ENCODE measurements at places on chromosomes 7 and 10. TPM values are rescaled to one million over a fixed set of nuclear protein-coding genes. Genes with fewer than 3 reads are reported as not detected.
A peak's percentile ranks its signal among the peaks of the same experiment; 100 is the strongest.

- peaks cover 4% of the 10 kb centered on the region for H3K4me1 ChIP-seq
- DNase-seq: peak; percentile 80
- H3K4me3 ChIP-seq: no peak overlapping the region
- H3K27ac ChIP-seq: no peak overlapping the region
- no peaks in the 10 kb centered on the region for H3K27me3 ChIP-seq
Observed at GRCh38 chr10:67818323-67818722, 19.7 kb downstream of the DNAJC12 start.

- no peaks in the 10 kb centered on the region for H3K36me3 ChIP-seq
- peaks cover 9% of the 10 kb centered on the region for H3K4me1 ChIP-seq
- H3K27ac ChIP-seq: no peak overlapping the region
- no peak for DNase-seq
- H3K27me3 ChIP-seq: peaks cover 20% of the 10 kb centered on the region
Observed at GRCh38 chr10:43282881-43283280, 16.0 kb upstream of the RASGEF1A start.

DNA sequence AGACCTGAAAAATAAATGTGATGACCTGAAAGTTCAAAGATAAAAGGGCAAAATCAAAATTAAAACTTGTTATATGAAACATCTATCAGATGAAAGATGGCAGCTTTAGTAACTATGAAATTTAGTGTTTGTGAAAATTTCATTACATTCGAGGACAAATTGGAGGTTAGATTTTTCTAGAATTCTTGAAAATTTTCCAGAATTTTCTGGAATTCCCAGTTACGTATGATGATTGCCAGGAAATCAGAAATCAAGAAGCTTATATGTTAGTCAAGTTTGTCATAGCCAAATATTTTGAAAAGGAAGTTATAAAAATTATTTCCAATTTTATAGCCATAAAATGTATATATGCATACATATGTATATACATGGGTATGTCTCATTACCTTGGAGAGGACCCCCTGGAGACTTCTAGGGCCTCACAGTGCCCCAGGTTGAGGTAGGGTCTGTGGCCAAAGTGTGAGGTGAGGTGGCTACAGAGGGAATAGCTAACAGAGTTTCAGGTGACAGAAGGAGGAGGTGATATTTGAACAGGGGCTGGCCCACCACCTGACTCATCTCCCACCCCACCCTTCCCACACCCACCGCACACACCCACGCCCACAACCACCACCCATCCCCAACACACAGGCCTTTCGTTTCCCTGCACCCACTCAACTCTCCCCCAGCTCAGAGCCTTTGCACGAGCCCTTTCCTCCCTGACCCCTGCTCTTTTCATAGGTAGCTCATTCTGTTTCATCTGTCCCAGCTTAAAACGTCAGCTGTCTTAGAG is 21.5 kb downstream of the C10orf105 start:
- H3K36me3 ChIP-seq: no peaks in the 10 kb centered on the region
- DNase-seq: no peak
- H3K27ac ChIP-seq: no peak overlapping the region
- no peak overlapping the region for H3K4me3 ChIP-seq
- H3K4me1 ChIP-seq: peaks cover 23% of the 10 kb centered on the region

Gene CCDC3
- 2.1 TPM for polyA plus RNA-seq

Gene SORCS3
- polyA plus RNA-seq: 0.06 TPM

Gene ANKRD1
- 0.73 TPM for polyA plus RNA-seq

Gene TET1
- polyA plus RNA-seq: 0.19 TPM

Gene WDR86
- polyA plus RNA-seq: 4.1 TPM

DNA sequence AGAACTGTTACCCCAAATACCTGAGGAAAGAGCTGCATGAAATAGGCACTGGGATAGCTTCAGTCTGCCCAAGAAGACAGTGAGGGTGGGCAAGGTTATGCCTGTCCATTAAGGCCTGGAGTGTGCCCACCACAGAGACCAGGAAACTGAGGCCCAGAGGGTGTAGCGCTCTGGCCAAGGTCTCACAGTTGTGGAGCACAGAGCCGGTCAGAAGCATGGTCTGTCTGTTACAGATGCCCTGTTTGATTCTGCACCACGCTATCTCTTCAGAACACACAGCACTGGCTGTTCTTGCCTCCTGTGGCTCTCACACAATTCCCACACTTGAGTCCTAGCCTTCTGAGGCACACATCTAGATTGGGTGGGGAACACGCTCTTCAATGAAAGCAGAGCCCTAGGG is 261.4 kb downstream of the GRID1 start:
- H3K36me3 ChIP-seq: no peaks in the 10 kb centered on the region
- H3K27me3 ChIP-seq: no peaks in the 10 kb centered on the region
- H3K27ac ChIP-seq: no peak overlapping the region
- no peak overlapping the region for H3K4me3 ChIP-seq
- no peak for DNase-seq

DNA sequence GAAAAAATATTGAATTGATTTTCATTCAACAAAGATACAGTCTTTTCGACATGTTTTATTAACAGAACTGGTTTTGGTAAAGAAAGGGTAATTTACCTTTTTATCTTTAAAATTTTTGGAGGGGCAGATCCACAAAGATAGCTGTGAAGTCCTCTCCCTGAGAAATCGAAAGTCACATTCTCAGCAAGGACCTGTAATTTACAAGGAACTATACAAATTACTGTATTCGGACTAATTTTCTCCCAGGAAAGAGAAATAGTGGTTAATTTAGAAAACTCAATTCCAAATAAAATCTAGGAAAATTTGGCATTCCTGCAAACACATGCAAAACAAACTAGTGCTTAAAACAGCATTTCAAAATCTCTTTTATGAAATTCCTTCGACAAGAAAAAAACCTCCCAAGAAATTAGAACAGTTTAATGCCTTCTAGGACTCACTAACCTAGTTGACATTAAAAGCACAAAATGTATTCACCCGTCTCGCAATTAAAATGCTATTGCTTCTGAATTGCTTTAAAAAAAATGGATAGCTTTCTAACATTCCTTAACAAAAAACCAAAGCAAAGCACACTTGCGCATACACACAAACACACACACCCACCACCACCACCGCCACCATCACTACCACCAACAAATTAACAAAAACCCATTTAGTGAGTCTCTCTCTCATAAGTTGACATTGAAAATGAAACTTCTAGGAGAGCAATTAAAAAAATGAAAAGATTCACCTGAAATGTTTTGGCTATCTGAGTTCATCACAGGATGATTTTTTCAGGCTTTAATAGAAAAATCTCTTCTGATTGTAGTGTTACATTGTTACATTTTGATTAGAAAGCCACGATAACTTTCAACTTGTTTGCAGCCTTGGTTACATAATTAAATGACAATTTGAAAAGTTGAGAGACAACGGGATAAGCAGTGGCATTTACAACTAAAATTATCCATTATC is 4.0 kb upstream of the NKX2-3 start:
- no peak overlapping the region for H3K4me3 ChIP-seq
- H3K4me1 ChIP-seq: peaks cover 6% of the 10 kb centered on the region
- H3K36me3 ChIP-seq: no peaks in the 10 kb centered on the region
- no peak for DNase-seq
- peaks cover 63% of the 10 kb centered on the region for H3K27me3 ChIP-seq

GRCh38 chr7:18294411-18294810 is 201.1 kb upstream of the HDAC9 start:
- no peak overlapping the region for H3K27ac ChIP-seq
- DNase-seq: no peak
- no peaks in the 10 kb centered on the region for H3K36me3 ChIP-seq
- H3K4me3 ChIP-seq: no peak overlapping the region
- H3K27me3 ChIP-seq: no peaks in the 10 kb centered on the region

GRCh38 chr10:47023237-47024045 is 112.2 kb downstream of the PTPN20 start:
- H3K27me3 ChIP-seq: no peaks in the 10 kb centered on the region
- no peaks in the 10 kb centered on the region for H3K4me1 ChIP-seq
- peak; percentile 19 for DNase-seq
- no peaks in the 10 kb centered on the region for H3K36me3 ChIP-seq
- H3K27ac ChIP-seq: no peak overlapping the region

Gene ZNF518A
- polyA plus RNA-seq: 2.8 TPM

Gene KIAA1549
- polyA plus RNA-seq: 0.15 TPM

GRCh38 chr7:130486114-130486953 is 5.6 kb upstream of the MEST start:
- no peaks in the 10 kb centered on the region for H3K36me3 ChIP-seq
- H3K27me3 ChIP-seq: peaks cover 45% of the 10 kb centered on the region
- peak; percentile 92 for DNase-seq
- peaks cover 20% of the 10 kb centered on the region for H3K4me1 ChIP-seq
- peak overlapping the region; percentile 55 for H3K4me3 ChIP-seq

DNA sequence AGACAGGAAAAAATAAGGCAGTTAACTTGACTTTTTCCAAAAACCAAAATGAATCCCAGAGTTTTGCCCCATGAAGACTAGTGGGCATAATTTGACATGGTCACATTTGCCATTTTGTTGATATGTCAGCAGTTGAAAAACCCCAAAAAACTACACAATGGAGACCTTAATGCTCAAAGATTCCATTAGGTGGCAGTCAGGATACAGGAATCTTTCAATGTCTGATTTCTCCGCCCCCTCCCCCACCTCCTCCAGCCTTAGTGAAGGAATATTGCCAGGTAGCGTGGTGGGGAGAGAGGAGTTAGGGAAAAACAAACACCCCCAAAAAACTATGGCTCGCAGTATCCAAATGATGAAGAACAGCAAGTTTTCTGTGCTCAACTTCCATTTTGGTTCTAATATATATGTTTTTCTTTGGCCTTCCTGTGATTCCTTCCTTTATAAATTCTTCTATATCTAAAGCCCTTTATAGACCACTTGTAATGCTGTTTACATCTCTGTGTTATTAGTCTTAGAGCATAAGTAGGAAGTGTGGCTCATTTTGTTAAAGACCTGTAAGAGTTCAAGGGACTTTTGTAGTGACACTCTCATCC is 6.7 kb upstream of the SMNDC1 start:
- H3K27ac ChIP-seq: no peak overlapping the region
- no peak overlapping the region for H3K4me3 ChIP-seq
- peaks cover 12% of the 10 kb centered on the region for H3K4me1 ChIP-seq
- no peaks in the 10 kb centered on the region for H3K27me3 ChIP-seq

DNA sequence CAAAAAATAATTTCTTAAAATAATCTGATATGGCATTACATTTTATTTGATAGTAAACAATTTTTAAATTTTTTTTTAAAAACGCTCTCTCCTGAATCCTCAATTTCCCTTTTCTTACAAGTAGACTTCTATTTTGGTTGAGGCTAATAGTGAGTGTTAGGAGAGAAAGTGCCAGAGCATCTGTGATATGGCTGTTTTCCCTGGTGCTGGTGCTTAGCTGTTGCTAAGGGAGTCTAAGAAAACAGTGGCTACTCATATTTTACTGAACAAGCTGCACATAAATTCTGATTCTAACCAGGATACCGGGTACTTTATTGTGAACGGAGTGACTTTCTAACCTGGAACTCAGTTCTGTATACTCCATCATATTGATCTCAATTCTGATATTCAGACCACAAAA is 311.1 kb upstream of the KIAA1217 start:
- no peak overlapping the region for H3K27ac ChIP-seq
- no peaks in the 10 kb centered on the region for H3K36me3 ChIP-seq
- no peaks in the 10 kb centered on the region for H3K4me1 ChIP-seq
- H3K4me3 ChIP-seq: no peak overlapping the region

- H3K4me1 ChIP-seq: no peaks in the 10 kb centered on the region
- no peaks in the 10 kb centered on the region for H3K27me3 ChIP-seq
- no peak overlapping the region for H3K27ac ChIP-seq
- H3K36me3 ChIP-seq: no peaks in the 10 kb centered on the region
- no peak overlapping the region for H3K4me3 ChIP-seq
- no peak for DNase-seq
Observed at GRCh38 chr7:142753366-142753765, 4.1 kb downstream of the PRSS1 start.

DNA sequence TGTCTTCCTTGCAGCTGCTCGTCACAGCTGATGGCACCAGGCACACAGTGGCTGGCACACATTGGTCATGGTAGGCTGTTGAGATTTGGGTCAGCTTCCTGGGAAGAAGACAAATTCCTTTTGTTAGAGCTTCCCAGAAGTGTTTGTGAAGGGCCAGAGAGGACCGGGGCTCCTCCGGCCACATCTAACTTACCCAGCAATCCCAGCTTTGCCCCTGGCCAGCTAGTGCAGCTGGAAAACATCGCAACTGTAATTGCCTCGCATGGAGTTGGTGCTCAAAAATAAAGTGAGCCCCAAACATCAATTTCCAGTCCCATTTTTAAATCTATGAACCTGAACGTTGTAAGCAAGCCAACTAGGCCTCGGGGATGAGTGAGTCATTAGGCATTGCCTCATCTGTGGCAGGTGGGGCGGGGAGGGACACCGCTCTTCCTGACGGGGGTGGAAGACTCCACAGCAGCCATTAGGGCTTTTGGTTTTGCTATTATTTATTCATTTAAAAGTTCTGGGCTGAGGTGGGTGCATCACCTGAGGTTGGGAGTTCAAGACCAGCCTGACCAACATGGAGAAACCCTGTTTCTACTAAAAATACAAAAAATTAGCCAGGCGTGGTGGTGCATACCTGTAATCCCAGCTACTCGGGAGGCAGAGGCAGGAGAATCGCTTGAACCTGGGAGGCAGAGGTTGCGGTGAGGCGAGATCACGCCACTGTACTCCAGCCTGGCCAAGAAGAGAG is 12.4 kb downstream of the CPA5 start:
- DNase-seq: peak; percentile 60
- H3K4me3 ChIP-seq: no peak overlapping the region
- no peaks in the 10 kb centered on the region for H3K4me1 ChIP-seq
- no peaks in the 10 kb centered on the region for H3K27me3 ChIP-seq
- peak overlapping the region; percentile 78 for H3K27ac ChIP-seq

GRCh38 chr7:97771576-97771975 is 39.7 kb downstream of the TAC1 start:
- H3K4me3 ChIP-seq: no peak overlapping the region
- no peak for DNase-seq
- H3K36me3 ChIP-seq: no peaks in the 10 kb centered on the region
- H3K27ac ChIP-seq: no peak overlapping the region

- H3K4me3 ChIP-seq: no peak overlapping the region
- H3K27me3 ChIP-seq: no peaks in the 10 kb centered on the region
- no peaks in the 10 kb centered on the region for H3K36me3 ChIP-seq
- no peak overlapping the region for H3K27ac ChIP-seq
- no peak for DNase-seq
Observed at GRCh38 chr10:26386781-26387180, 51.4 kb upstream of the APBB1IP start.

GRCh38 chr7:158377800-158378623 is 209.6 kb downstream of the PTPRN2 start:
- DNase-seq: peak; percentile 72
- H3K4me3 ChIP-seq: no peak overlapping the region
- H3K27ac ChIP-seq: no peak overlapping the region
- no peaks in the 10 kb centered on the region for H3K27me3 ChIP-seq

GRCh38 chr7:142567201-142568075 is 181.8 kb upstream of the PRSS1 start:
- H3K27me3 ChIP-seq: no peaks in the 10 kb centered on the region
- no peaks in the 10 kb centered on the region for H3K4me1 ChIP-seq
- no peaks in the 10 kb centered on the region for H3K36me3 ChIP-seq
- no peak overlapping the region for H3K27ac ChIP-seq
- no peak for DNase-seq
- no peak overlapping the region for H3K4me3 ChIP-seq
